NCI-H524 (cell line): ENCODE measurements at places on chromosomes 13 and 19.

- DNase-seq, result no peak
Measured at GRCh38 chr19:41409288-41409687, 11.7 kb downstream of the BCKDHA start.

GRCh38 chr13:75896271-75896670, 260.1 kb downstream of the LMO7 start:
- DNase-seq, result no peak

GRCh38 chr13:22736084-22736767, 444.6 kb upstream of the SGCG start:
- no peak for DNase-seq

GRCh38 chr19:43651758-43652545, 12.3 kb upstream of the CADM4 start:
- peak; percentile 22 for DNase-seq

DNA sequence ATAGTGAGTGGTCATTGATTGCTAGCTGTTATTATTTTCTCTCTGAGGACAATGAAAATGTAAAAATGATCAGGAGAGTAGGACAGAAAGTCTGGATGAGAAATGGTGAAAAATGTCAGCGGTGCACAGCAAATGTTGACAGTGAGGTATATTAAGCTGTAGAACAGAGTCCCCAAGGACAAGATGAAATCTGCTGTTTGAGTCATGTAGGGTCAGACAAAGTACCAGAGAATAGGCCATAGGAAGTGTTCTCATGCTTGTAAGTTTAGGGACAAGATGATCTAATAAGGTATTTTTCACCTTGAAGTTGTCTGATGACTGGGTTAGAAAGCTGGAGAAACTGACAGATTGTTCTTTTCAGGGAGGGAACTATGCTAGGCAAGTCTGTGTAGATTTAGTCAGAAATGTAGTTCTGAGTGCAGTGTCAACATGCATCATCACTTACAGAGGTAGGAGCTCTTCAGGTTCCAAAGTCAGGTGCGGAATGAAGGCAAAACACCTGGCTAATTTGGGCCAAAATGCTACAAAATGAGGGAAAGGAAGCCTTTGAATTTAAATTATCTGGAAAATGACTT, 369.3 kb downstream of the DLEU7 start:
- no peak for DNase-seq

DNA sequence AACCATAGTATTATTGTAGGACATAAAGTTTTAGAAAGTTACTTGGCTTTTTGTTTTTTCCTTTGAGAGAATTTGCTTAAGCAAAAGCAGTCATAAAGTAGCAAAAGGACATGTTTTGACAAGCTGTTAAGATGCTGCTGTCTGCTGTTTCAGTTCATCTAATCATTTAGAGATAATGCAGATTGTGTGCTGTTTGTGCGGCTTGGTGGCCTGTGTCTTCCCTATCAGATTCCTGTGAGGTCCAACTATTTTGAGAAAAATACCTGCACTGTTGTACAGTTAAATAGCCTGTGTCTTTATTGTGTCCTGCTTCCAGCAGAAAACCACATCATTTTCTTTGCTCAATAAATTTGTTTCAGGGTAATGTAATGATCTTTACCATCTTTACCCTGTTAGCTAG, 20.0 kb downstream of the UCHL3 start:
- no peak for DNase-seq

DNA sequence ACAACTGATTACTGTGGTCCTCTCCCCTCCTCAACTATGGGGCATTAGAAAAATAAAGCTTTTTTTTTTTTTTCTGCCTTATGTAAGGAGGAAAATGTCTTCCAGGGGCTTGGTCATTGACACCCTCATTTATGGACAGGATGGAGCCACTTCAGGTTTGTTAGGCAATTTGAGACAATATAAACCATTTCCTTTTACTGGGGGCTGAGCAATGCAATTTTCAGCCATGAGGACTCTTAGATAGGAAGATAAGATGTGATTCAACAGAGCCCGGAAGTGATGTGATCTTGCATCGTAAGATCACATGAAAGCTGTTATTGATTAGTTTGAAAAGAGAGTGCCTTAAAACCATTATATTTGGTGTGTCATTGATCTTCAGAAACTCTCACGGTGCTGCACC, 210.8 kb downstream of the OXGR1 start:
- no peak for DNase-seq

DNA sequence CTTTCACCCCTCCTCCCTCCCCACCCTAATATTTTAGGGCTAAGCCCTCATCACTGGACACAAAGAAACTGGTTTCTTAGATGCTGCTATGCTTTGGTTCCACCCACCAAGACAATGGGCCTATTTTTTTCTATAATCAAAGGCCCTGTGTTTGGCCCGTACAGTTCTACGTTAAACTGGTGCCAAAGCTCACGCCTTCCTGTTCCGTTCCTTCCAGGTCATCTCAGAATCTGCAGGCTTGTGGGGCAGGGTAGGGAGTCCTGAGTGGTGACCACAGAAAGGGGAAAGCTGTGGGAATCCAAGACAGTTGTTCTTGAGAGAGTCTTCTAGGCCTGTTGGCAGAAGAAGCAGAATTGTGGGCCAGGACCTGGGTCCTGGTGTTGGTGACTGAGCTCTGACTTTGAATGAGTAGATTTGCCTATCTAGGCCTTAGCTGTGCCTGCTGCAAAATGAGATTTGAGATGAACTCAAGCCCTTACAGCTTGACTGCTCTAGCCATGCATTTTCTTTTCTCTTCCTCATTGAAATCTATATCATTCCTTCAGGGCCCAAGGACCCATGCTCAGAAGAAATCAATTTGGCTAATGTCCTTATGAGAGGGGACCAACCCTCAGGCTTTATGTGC, 19.1 kb upstream of the CXCL17 start:
- no peak for DNase-seq

GRCh38 chr13:112891477-112892401, 77.3 kb upstream of the MCF2L start:
- DNase-seq, result no peak

- no peak for DNase-seq
Measured at GRCh38 chr19:42282819-42283187, 13.8 kb downstream of the CIC start.

GRCh38 chr13:25722893-25723292, 328.9 kb downstream of the SHISA2 start:
- DNase-seq, result no peak

- no peak for DNase-seq
Measured at GRCh38 chr13:80083853-80084676, 256.9 kb downstream of the SPRY2 start.

DNA sequence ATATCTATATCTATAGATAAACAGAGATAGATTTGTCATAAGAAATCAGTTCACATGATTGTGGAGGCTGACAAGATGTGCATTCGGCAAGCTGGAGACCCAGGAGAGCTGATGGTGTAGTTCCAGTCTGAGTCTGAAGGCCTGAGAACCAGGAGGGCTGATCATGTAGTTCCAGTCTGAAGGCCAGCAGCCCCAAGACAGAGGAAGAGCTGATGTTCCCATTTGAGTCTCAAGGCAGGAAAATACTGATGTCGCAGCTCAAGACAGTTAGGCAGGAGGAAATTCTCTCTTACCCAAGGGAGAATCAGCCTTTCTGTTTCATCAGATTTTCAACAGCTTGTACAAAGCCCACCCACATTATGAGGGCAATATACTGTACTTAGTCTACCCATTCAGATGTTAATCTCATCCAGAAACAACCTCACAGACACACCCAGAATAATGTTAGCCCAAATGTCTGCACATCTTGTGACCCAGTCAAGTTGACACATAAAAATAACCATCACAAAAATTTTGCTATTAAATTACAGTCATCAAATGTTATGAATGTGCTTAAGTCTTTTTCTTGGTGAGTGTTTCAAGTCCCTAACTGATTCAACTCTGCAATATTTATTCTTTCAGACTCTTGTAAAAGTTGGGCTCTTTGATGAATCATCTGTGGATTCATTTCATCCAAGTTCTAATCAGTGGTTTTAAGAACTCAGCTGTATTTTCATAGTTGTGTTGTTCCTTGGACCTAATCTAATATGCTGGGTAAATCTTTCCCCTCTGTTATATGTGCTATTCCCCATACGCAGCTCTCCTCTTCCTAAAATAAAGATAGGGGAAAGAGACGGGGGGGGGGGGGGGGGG, 22.7 kb upstream of the LRCH1 start:
- no peak for DNase-seq

- no peak for DNase-seq
Measured at GRCh38 chr13:38421590-38422560, 72.2 kb downstream of the UFM1 start.

DNA sequence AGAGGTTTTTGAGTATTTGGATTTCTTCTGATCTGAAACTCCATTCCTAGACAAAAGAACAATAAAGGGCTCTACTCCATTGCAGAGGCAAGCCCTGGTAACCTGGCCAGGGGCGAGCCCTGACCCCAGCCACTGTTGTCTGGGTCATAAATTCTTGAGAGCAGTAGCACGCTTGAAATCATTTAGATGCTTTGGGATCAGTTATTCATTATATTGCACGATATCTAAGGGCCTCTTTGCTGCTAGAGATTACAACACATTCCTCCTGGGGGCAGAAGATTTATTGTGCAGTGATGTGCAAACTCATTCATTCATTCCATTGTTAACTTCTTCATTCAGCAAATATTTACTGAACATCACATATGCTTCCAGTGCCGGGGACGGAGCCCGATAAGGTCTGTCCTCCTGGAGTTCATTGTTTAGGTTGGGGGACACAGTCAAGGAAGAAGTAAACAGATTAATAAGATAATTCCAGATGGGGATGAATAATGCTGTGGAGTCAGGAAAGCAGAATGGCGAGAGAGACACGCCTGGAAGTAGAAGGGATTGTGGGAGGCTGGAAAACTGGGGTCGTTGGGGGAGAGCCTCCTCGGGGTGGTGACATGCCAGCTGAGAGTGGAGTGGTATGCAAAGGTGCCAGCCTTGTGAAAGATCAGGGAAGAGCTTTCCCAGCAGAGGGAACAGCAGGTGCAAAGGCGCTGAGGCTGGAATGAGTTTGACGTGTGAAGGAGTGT, 34.9 kb downstream of the SIPA1L3 start:
- DNase-seq, result no peak

- no peak for DNase-seq
Measured at GRCh38 chr19:21586311-21587116, 81.1 kb downstream of the ZNF429 start.

DNA sequence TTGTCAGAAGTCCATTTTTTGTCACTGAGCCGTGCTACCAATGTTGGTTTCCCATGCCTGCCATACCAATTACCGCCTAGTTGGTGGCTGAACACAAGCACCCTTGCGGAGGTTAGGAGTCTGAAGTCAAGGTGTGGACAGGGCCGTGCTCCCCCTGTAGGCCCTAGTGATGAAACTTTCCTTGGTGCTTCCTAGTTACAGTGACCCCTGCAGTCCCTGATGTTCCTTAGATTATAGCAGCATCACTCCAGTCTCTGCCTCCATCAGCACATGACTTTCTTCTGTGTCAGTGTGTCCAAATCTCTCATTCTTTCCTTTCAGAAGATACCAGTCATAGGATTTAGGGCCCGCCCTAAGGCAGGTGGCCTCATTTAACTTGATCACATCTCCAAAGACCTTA, 99.0 kb downstream of the MYO16 start:
- DNase-seq, result peak; percentile 4

DNA sequence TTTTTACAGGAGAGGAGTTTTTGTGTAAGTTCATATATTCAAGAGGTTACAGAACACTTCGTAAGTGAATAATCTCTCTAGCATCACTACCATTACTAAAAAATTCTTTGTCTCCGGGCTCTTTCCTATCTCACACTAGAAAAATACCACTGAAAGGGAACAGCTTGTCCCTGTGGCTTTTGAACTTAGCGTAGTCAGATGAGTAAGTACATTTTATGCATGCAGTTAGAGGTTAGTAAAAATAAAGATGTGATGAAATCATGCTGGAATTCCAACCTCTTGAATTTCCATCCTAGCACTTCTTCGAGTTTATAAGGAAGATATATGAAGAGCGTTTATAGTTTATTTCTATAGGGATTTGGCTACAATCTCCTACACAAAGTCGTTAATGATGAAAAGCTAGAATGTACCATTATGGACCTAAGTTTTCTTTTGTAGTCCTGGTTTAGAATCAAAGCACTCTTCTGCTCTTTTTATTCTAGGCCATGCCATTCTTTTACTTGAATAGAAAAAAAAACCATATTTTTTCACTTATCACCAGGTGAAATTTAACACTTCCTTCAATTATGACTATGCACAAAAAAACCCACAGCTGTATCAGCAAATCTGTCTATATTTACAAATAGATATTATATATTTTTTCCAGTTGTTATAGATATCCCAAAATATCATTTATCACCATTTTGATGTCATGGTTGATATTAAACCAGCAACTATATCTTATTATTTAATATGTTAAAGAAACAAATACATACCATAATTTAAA, 139.9 kb upstream of the PCDH9 start:
- no peak for DNase-seq

- DNase-seq, result no peak
Measured at GRCh38 chr13:24684600-24684998, 4.4 kb downstream of the ATP12A start.

DNA sequence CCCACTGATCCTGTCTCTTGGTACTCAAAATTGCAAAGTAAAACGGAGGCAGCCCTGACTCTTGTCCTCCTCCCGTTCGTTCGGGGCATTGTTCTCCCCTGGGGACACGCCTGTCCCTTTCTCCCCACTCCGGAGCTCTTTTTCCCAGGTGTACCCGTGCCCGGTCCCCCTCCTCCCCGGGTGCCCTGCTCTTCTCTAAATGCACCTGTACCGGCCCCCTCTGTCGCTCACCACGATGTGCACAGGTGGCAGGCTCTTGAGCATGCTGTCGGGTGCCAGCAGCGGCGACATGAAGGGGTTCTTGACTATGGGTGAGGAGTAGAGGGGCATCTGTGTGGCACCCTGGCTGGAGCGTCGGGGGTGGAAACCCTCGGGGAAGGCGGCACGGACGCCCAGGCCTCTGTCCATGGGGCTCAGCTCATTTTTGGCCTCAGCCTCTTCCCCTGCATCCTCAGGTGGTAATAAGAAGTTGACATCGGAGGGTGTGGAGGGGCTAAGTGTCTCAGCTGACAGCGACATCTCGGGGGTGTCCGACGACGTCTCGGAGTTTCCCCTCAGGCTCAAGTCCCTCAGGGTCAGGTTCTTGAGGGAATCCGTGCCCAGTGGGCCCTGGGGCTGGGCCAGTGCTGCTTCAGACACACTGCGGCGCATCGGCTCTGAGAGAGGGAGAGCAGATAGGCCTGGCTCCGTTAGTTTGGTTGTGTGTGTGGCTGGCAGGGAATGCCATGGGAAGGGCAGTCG, 12.4 kb upstream of the CNFN start:
- peak; percentile 43 for DNase-seq

GRCh38 chr13:76879203-76879882, 6.9 kb downstream of the KCTD12 start:
- no peak for DNase-seq

DNA sequence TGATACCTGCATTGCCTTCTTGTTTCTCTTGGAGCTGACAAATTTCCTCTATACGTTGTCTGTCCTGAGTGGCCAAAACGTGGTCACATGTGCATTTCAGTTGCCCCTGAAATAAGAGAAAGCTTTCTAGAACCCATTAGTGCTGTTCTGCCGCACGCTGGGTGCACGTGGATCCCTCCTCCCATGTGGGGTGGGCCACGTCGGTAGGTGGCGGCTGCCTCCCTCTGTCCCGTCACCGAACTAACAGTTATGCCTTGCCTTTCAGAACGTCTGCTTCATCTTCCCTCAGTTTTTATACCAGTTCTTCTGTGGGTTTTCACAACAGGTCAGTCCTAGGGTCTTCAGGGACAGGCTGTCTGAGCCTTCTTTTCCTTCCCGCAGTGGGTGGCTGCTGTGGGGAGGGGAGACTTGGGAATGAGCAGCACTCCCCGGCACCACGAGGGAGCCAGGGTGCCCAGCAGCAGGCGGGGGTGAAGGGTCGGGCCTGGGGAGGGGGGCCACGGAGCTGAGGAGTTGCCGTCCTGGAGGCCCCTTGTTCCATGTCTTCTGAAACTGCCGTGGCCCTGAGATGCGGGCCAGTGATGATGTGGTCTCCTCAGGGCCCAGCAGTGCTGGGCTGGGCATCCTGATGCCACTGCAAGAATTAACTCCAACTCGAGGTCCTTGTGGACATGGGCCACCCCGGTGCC, 109.7 kb upstream of the MCF2L start:
- no peak for DNase-seq
